Nucleus accumbens (tissue), 56 donors: ENCODE measurements at places on chromosomes 5 and 9.
A peak's percentile ranks its signal among the peaks of the same experiment; 100 is the strongest.

DNA sequence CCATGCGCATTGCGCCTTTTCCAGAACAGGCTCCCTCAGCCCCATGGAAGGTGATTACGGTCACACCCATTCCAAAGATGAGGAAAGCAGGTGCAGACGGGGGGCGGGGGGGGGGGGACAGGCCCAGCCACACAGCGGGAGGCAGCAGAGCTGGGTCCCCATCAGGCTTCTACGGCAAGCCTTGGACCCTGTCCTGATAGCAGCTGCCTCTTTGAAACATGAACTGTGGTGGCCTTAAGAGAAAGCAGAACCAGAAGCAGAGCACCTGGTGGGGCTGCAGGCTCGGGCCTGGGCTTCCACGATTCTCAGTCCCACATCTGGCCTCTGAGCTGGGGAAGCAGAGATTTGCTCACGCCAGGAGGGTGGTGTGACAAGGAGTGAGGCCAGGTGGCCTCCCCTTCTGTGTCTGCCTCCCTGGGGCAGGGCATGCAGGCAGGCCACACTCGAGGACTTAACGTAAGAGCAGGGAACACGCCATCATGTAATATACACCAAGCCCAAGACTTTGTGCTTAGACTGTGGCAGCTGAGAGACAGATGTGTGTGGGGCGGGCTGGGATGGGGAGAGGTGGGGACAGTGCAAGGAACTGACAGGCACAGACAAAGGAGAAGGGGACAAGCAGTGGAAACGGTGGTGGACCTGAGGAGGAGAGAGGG, 14.2 kb upstream of the PHYKPL start:
- DNase-seq = no peak

GRCh38 chr9:126773004-126773607, 31.7 kb upstream of the ZBTB43 start:
- no peak for DNase-seq

DNA sequence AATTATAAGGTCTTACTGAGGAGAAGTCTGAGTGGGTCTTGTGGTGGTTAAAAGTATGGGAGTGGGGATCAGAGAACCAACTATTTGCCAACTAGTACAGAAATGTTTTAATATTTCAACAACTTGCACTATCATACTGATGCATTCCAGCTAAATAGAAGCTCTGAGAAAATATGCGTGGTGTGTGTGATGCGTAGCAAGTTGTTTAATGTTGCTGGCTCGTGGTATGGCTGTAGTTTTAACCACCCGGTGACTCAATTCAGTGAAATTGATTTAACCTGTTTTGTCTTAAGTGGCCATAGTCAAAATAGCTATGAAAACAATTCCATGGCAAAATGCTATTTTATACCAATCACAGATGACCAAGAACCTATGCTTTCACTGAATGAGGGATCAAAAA, 176.5 kb upstream of the SLC24A2 start:
- DNase-seq = no peak

DNA sequence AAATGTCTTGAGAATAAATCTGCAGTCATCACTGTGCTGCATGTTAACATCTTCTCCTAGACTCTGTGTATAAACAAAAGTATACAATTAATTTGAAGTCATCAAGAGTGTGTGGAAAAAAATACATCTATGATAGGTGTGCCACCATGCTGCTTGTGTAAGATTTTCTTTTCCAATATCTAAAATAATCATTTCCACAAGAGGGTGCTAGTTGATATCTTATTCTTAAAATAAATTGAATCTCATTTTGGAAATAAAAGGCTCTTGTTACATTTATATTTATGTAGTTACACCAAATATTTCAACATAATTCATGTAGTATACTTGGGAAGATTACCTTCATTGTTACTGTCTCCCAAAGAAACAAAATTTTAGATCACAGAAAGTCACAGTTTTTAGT, 14.1 kb upstream of the MOCS2 start:
- DNase-seq = no peak

GRCh38 chr5:10678244-10678643, 82.8 kb downstream of the DAP start:
- DNase-seq = no peak

GRCh38 chr5:94885931-94886330, 267.5 kb downstream of the SLF1 start:
- DNase-seq = no peak

- DNase-seq = peak; percentile 65
Observed at GRCh38 chr5:137735555-137736284, at the start of gene KLHL3. TSS of gene KLHL3 (minus strand) at chr5:137736089. CDS start at chr5:137735646, 443 bp downstream.

GRCh38 chr5:3886524-3887451, 291.2 kb downstream of the IRX1 start:
- DNase-seq = no peak

DNA sequence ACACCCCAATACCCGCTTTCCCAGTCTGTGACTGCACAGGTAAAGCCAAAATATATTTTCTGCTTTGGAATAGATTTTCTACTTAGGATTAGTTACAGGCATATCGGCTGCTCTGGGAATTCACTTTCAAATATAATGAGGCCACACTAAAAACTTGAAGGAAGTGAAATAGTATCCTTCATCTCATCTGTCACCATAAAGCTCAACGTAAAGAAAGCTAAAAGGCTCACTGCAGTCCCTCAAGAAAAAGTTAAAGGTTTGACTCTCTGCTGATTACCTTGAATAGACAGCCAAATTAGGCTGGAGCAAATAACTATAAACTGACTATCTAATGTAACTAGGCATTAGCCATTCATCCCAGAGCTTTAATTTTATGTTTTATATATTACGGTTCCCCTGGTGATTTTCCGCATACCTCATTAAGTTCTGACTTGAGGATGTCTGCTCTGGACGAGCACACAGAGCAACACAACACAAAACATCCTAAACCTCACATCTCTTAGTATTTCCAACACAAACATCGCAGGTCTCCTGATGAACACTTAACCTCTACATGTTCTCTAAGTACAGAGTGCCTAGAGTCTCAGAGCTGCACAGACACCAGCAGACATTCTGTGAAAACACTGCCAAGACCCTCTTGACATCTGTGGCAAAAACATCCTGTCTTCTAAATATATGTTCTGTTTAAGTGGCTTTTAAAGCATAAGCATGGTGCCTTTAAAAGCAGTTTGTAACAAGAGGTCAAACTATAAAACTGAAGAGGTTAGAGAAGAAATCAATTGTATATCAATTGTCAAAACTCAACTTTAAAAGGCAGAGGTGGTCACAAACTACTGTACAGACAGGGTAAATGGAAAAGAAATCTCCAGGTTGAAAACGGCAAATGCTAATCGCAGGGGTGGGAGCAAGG, 35.4 kb downstream of the ELAVL2 start:
- DNase-seq = no peak

DNA sequence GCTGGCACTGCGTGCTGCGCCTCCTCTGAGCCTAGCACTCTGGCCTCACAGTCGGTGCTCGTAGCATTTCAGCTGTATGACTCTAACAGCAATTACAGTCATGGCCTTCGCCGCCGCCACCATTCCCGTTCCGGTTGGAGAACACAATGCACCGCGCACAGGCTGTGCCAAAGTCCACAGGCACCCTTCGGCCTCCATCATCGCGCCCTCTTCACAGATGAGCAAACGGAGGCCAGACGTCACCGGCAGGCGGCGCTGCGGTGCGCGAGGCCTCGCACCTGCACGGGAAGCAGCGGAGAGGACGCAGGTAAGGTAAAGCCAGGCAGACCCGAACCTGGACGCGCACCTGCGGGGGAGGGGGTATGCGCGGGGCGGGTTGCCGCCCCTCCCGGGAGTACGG, 128.9 kb downstream of the BARX1 start:
- DNase-seq = no peak

- no peak for DNase-seq
Observed at GRCh38 chr9:96172797-96173196, 129.2 kb downstream of the HSD17B3 start.

DNA sequence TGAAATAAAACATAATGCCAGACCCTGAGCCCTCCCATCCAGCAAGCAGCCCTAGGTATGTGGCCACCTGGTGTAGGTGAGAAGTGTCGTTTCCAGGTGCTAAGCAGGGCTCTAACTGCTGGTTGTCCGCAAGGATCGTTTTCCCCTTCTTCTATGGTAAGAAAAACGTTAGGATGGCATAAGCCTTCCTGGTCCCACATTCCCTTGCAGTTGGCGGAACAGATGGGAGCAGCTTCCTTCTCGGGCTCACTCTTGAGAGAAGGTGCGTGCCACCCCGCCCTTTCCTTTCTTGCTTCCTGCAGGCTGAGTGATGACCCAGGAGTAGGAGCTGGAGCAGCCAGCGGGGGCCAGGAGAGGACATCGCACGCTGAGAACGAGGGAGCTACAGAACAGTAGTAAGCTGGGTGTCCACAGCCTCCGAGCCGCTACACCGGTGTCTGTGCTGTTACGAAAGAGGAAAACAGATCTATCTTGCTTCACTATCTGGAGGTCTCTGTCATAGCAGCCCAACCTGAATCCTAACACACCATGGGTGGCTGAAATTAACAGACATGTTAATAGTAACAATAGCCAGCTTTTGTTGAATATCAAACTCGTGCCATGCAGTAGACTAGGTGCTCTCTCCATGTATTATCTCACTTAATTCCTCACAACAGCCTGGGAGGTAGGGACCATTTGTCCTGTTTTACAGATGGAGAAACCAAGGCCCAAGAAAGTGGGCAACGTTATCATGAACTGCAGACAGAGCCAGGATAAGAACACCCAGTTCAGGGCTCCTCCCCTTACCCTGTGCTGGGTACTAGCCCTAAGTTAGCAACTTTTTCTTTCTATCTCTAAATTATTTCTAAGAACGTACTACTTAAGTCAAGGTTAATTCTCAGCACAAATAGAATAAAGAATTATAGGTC, 139.8 kb downstream of the COL23A1 start:
- no peak for DNase-seq

DNA sequence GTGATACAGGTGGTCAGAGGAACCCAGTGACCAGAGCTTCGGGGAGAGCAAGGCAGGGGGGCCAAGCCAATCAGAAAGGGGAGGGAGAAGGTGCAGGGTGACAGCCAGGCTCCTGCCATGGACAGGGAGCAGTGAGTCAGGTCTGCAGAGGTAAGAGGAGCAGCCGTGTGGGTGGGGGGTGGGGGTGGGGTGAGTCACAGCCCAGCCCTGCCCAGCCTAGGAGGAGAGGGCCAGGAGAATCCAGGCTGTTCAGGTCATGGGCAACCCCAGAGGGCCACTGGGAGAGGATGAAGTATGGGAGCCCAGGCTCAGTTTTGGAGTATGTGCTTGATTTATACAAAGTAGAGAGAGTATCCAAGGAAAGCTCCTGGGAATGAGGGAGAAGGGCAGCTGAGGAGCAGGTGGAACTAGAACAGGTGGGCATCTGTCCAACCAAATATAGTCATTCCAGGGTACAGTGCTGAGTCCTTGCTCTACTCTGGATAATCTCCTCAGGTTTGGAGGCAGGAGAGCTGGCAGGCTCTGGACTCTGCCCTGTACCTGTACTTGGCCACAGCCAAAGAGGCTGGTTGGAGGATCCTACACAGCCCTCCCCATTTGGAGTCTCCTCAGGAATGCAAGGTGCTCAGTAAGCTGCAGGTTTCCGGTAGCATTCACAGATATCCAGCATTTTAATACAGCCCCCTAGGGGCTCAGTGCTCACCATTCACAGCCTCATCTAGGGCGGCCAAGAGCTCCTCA, 1.6 kb downstream of the HBEGF start:
- DNase-seq = peak; percentile 22
